ENCODE measurements at places on chromosomes 2 and 18.
A peak's percentile ranks its signal among the peaks of the same experiment; 100 is the strongest.

DNA sequence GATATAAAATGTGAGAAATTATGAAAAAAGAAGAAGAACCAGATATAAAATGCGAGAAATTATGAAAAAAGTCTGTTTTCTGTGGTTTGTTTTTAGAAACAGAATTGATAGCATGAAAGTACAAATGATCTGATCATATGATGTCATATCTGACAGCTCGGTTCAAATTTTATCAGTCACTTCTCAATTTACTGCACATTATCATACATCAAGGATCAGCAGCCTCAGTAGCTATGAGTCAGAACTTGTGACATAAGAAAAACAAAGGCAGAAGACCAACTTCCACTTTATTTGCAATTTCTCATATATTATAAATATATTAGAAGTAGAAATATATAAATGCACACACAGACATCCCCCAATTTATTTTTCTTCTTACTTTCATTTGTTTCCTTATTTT is 634.0 kb downstream of the LRP1B start:
- DNase-seq = peak; percentile 65

DNA sequence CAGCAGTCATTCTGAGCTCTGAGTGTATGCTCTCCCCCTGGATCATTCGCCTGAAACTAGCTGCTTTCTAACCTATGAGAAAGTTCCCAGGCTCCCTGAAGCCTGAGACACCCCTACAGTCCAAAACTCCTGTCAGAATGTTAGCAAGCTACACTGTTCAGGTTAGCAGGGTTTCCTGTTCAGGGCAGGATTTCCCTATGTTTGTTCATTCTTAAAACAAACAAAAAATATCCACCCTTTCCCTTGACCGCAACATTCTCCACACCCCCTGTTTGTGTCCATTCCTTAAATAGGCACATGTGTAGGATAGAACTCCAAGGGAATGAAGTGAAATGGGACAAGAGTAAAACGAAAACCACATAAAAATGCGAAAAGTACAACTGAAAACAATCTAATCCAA is 83.1 kb downstream of the KLF7 start:
- DNase-seq = no peak

DNA sequence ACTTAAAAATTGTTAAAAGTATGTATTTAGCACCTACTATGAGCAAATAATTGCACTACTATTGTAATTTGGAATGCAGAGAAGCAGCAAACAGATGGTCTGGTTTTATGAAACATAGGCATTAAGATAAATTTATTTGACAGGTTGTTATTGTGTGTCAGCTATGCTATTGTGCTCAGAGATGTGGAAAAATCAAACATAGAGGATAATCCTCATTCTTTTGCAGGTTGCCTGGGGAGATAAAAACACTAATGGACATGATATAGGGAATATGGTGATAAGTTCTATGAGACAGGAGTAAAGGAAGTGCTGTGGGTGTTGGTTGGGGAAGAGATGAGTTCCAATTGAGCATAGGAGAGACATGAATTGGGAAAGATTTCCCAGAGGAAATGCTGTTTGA is 71.3 kb downstream of the PPP1R1C start:
- no peak for DNase-seq

DNA sequence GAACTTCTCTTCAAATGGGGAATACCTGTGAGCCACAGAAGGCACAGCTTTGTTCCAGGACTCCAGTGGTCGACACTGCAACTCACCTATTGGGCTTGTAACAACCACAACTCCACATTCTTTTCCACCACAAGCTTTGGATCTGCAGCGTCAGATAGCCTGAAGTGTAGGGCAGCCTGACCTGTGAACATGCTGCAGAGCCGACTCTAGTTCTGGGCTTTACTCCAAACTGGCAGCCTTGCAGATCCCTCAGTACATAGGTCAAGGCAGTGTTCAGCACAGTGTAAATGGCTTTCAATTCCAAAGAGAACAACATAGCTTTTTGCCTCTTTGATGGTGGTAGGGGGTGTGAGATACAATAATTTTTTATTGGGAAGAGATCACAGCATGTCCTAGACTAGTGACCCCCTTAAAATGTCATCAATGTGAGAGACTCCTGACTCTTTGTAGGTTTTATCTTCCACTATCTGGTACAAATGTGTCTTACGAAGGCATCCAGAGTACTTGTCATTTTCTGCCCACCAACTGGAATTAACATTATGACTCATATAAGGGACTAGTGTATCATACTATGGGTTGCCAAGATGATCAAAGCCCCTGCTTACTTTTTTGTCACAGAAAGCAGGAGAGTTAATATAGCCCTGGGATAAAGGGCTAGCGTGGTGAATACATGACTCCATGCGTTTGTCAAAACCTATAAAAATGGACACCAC is 149.8 kb downstream of the COPS8 start:
- DNase-seq = no peak

Measured in OCI-M1 (cell line).